Caki2 (cell line): ENCODE measurements at places on chromosomes 6 and 20.

- no peak for DNase-seq
These were observed 313.7 kb upstream of the SUPT3H start for GRCh38 chr6:45691426-45691825.

- DNase-seq, result peak; percentile 47
These were observed 182.3 kb downstream of the SASH1 start for GRCh38 chr6:148524976-148525375.

- peak; percentile 29 for DNase-seq
These were observed 38.4 kb upstream of the ARHGAP18 start for GRCh38 chr6:129748212-129748900.

- no peak for DNase-seq
These were observed 97.3 kb downstream of the CDKAL1 start for GRCh38 chr6:20631549-20631924.

- peak; percentile 18 for DNase-seq
These were observed 17.8 kb upstream of the FNDC1 start for GRCh38 chr6:159151266-159151855.

DNA sequence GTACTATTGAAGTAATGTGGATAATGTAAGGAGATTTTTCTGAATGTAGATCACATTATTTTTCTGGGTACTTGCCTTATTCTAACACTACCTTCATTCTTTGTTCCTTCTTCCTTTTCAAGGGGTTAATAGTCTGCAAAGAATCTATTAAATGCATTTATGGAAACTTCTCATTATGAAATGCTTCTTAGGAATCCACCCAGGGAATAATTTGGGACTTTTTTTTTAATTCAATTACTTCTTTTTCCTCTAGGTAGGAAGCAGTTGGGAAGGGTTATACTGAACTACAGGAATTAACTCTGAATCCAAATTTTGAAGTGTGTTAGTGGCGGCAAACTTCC lies 173.1 kb downstream of the FOXA2 start:
- DNase-seq, result no peak

DNA sequence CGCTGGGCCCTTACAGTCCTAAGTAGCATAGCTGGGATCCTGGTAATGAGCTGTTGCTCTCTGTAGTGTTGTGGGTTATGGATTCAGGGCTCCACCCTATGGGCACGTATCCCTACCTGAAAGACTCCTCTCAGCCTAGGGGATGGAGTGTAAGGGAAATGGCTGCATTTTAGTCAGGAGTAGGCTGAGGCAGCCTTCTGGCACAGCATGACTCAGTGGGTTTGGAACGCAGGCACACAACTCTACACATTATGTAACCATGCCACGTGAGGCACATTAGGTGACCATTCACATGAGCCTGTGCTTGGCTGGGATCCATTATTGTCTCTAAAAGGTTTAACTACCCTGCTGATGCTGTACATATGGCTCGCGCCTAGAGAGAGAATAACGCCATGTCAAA lies 27.8 kb downstream of the HDDC2 start:
- peak; percentile 91 for DNase-seq

- no peak for DNase-seq
These were observed 452.8 kb upstream of the FLRT3 start for GRCh38 chr20:14790190-14790589.

GRCh38 chr6:16594849-16595248 lies 166.4 kb downstream of the ATXN1 start:
- DNase-seq, result no peak

DNA sequence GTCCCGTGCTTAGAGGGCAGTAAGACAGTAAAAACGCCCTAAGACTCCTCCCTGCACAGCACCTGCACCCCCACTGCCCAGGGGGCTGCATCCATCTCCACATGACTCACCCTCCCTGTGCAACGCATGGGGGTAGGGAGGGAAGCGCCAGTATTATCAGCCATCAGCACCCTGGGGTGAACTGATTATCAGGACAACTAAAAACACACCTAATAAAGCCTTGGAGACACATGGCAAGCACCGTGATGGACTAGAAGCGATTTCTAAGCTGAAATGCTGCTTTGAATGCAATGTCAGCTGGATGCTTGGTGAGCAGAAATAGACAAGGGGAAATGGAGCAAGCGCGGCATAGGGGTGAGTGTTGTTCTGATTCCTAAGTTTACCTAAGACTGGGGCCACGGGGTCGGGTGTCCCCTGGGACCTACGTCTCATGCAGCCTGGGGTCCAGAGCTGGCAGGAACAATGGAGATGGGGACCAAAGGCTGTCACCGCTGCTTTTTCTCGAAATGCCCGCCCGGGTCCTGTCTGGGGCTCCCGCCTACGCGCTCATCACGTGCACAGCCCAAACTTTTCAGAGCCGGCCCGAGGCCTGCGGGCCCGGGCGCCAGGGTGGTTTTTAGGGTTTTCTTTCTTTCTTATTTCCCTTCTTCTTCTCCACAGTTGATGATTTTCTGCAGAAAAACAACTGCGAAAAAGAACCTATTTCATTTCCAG lies 702 bp upstream of the TNFAIP3 start:
- peak; percentile 19 for DNase-seq

DNA sequence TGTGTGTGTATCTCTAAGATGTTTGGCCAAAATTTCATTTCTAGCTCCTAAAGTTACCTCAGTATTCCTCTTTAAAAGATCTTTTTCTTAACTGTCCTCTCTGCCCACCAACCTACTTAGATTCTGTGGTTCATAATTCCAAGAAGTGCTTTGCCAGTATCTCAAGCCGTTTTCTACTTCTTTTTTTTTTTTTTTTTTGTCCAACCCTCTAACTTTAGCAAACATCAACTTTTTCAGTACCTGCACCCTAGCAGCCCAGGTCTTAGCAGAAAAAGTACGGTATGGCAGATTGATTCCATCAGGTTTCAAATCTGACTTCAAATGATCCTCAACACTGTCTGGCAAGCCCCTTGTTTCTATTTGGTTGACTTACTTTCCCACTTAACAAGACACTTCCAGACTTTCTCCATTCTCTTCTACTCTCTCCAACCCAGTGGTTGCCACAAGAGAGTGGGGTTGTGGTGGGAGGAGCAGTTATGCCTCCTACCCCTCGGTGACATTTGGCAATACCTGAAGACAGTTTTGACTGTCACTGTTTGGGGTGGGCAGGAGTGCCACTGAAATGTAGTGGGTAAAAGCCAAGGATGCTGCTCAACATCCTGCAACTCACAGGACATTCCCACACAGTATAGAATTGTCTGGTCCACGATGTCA lies 10.8 kb upstream of the MAN1A1 start:
- DNase-seq, result no peak

DNA sequence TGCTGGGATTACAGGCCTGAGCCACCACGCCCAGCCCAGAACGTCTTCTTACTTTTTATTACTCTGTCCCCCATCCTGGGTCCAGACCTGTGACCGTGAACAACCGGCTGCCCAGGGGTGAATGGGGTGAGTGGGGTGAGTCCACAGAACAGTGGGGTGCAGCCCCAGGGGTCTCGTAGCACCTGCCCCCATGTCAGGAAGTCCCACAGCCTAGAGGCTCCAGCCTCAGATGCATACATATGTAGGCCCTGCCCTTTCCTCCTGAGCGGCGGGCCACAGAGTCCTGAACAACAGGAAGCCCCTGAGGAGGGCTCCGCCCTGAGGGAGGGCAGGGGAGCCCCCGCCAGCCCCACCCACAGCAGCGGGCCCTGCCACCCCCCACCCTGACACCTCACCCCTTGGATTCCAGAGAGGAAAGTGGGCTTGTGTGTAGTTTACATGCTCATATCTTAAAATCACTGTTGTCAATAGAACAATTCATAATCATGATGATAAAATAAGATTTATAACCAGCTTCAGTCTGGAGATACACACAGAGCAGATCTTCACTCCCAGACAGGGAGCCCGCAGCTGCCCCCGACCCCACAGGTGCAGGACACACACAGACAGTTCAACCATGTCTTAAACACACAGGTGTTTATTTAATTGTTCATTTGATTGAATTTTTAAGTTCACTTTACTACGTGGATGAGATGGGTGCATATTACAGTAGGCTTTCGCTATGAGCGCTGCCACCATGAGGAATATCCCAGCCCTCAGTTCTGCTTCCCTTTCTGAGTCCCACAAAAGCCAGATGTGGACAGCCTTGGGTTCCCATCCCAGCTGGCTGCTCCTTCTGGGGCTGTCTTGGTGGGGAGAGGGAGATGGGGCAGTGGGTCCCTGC lies 12.4 kb upstream of the GMEB2 start:
- DNase-seq, result no peak

DNA sequence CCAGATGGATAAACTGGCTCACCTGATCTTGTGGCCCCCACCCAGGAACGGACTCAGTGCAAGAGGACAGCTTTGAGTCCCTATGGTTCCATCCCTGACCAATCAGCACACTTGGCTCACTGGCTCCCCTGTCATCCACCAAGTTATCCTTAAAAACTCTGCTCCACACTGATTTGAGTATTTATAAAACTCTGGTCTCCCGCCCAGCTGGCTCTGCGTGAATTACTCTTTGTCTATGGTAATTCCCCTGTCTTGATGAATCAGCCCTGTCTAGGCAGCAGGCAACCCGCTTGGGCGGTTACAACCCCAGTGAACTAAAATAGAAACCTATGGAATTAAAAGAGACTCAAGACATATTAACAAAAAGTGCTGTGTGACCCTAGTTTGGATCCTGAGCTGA lies 38.1 kb upstream of the CD83 start:
- peak; percentile 18 for DNase-seq

DNA sequence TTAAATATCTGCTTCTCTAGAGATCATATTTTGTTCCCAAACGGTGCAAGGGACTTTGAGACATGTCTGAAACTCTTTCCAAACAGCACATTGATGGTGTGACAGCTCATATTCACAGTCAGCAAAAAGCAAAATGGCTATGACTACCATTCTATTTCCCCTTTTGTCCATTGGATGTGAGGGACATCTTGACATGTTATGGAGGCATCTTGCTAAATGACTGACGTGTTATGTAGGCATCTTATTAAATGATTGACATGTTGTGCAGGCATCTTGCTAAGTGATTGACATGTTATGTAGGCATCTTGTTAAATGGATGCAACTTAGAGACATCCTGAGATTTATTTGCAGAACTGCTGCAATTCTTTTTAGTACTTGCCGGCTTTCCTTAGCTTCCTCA lies 255.8 kb downstream of the DLL1 start:
- no peak for DNase-seq

GRCh38 chr6:163369141-163369540 lies 45.4 kb upstream of the QKI start:
- DNase-seq, result no peak

DNA sequence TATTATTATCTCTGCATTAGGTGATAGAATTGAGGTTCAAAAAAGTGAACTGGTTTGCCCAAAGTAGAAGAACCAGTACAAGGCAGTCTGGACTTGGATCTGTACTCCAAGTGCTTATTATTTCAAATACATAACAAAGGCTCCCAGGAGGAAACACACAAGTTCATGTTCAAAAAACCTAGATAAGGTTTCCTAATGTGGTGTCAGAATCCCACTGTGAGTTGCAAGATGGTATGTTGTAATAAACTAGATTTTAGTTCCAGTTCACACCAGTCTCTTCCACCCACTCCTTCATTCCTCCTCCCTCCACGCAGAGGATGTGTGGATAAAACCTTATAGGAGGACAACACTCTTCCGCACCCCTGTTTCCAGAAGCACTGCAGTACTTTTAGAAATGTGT lies 42.8 kb downstream of the KIAA0319 start:
- no peak for DNase-seq

DNA sequence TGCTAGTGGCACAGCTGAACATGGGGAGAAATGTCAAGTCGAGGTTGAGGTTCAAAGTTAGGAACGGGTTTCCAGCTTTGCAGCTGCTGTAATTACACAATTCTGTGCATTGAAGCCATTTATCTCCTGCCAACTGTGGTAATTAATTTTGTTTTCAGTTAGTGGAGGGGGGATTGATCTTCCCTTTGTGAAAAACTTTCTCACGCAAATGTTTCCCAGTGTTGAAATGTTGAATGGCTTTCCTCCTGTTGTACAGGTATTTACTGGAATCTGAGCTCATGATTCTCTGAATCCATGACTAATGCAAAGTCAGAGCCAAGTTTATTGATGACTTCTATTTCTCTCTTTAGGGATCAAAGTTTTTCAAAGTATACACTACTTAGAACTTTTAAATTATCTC lies 198.4 kb upstream of the SLC35B3 start:
- DNase-seq, result no peak

- no peak for DNase-seq
These were observed 77.6 kb upstream of the BACH2 start for GRCh38 chr6:90374201-90374600.

- DNase-seq, result no peak
These were observed 7.9 kb downstream of the IGF2R start for GRCh38 chr6:159976686-159977254.

GRCh38 chr6:52361414-52361944 lies 472 bp upstream of the PAQR8 start:
- no peak for DNase-seq

GRCh38 chr6:25942561-25943147 lies 12.2 kb upstream of the SLC17A2 start:
- peak; percentile 43 for DNase-seq

DNA sequence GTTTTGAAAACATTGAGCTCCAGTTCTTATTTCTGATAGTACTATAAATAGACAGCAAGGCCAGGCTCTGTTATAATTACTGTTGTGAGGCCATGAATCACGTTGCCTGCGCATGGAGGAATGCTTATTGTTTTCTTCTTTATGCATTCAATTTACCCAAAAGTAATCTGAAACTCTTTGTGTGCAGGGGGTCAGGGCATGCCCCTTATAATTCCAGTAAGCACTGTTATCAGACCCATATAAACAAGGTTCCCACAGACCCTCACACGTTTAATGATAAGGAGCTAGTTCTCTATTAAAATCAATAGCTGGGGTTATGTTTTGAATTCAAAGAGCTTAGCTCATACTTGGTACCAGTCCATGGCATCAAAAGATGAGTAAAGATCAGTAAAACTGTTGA lies 174.8 kb upstream of the ARG1 start:
- no peak for DNase-seq

DNA sequence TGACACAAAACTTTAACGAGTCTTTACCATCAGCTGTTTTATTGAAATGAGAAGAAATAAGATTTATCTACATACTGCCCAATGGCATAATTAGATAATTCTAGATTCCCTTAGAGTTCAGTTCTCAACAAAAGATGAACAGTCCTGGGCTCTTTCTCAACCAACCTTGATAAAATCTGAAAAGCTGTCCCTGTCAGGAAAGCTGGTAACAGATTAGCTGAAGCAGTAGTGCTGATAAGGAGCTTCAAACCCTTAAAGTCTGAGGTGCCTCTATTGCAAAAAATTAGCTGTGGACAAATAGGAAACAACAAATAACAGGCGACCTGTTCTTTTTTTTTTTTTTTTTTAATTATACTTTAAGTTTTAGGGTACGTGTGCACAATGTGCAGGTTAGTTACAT lies 35.9 kb upstream of the FAM135A start:
- no peak for DNase-seq

- DNase-seq, result no peak
These were observed 23.5 kb downstream of the ZFP64 start for GRCh38 chr20:52168116-52168515.

DNA sequence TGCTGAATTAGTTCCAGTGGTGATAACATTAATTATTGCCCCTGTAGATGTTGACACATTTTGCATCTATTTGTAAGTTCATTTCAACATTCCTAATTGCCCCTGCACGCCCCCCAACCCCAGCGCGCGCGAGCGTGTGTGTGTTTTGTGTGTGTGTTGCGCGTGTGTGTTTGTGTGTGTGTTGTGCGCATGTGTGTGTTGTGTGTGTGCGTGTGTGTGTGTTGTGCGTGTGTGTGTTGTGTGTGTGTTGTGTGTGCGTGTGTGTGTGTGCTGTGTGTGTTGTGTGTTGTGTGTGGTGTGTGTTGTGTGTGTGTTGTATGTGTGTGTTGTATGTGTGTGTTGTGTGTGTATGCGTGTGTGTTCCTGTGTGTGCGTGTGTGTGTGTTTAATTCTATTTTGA lies 245.7 kb upstream of the GMDS start:
- no peak for DNase-seq

- no peak for DNase-seq
These were observed 45.9 kb upstream of the SLC2A12 start for GRCh38 chr6:134098276-134098675.
